ENCODE measurements at places on chromosomes 11 and 22.

GRCh38 chr11:75279273-75279672 lies 38.7 kb downstream of the TPBGL start:
- no peak for DNase-seq

- no peak for DNase-seq
These were observed 14.0 kb downstream of the RSPH14 start for GRCh38 chr22:23127788-23128187.

GRCh38 chr11:15446929-15447328 lies 332.2 kb downstream of the INSC start:
- DNase-seq = no peak

- peak; percentile 64 for DNase-seq
These were observed 35.9 kb downstream of the MYO18B start for GRCh38 chr22:25777870-25778269.

DNA sequence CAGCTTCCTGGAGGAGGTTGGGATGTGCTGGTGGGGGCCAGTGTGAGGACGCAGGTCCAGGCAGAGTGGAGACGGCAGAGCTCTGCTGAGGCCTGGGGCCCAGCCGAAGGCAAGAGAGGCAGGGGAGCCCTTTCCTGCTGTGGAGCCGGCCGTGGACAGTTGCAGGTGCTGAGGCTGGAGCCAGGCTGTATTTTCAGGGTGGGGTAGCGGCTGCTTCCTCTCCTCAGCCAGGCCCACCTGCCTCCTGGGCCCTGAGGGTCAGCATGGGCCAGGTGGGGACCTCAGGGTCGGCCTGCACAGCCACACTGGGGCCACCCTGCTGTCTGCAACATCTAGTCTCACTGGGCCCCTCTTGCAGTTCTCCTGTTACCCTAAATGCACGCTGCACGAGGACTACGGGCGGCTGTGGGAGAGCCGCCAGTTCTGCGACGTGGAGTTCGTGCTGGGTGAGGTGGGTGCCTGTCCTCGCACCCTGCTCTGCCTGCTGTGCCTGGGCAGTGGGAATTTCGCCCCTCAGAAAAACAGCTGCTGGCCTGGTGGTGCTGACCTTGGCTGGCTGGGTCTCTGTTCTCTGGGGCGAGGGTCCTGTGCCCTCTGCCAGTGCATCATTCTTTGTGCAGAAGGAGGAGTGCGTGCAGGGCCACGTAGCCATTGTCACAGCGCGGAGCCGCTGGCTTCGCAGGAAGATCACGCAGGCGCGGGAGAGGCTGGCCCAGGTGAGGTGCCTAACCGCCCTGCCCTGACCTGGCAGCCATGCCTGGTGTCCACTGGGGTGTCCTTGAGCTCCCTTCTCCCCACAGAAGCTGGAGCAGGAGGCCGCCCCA lies 8.4 kb downstream of the THAP7 start:
- DNase-seq = no peak

DNA sequence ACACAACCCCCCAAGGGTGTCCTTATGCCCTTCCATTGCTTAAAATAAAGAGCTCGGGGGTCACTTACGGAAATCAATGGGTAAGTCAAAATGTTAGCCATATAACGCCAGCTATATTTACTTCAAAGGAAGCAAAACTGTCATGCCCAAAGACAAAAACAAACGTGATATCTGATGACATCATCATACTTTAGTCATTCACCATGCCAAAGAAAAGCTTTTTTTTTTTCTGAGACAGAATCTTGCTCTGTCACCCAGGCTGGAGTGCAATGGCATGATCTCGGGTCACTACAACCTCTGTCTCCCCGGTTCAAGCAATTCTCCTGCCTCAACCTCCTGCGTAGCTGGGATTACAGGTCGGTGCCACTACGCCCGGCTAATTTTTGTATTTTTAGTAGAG lies 47.7 kb upstream of the SC5D start:
- DNase-seq = no peak

DNA sequence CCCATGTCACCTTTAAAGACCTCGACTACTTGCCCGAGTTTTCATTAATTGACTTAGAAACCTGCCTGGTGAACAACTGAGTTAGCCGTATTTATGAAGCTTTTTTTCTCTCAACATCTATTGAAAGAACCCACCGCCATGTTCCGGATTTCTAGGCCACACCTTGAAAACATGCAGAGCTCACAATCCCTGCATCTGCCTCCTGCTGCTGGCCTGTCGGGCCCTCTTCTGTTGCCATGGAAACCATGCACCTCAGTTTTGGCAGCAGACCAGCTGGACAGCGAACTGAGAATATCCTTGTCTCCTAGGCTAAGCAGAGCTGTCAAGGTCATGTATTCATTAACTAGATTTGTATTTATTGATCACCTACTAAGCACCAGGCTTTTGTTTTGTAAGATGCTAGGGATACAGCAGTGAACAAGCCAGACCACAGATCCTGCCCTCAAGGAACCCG lies 4.3 kb upstream of the PATZ1 start:
- DNase-seq = peak; percentile 51

DNA sequence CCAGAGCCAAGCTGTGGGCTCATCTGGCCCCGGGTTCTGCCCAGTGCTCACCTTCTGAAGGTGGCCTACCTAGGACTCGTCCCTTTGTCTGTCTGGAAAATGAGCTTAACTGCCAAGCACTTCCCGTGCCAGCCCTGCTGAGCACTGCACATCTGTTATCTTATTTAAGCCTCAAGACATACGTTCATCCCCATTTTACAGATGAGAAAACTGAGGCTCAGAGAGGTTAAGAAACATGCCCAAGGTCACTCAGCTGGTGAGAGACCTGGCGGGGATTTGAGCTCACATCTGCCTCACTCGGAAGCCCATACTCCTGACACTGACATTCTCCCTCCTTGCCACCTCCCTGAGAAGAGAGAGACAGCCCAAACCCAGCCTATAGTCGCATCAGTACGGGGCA lies 226.2 kb downstream of the MN1 start:
- DNase-seq = no peak

GRCh38 chr22:24380220-24380904 lies 47.0 kb upstream of the ADORA2A start:
- no peak for DNase-seq

- peak; percentile 50 for DNase-seq
These were observed 2.9 kb upstream of the APOA1 start for GRCh38 chr11:116840224-116840745.

DNA sequence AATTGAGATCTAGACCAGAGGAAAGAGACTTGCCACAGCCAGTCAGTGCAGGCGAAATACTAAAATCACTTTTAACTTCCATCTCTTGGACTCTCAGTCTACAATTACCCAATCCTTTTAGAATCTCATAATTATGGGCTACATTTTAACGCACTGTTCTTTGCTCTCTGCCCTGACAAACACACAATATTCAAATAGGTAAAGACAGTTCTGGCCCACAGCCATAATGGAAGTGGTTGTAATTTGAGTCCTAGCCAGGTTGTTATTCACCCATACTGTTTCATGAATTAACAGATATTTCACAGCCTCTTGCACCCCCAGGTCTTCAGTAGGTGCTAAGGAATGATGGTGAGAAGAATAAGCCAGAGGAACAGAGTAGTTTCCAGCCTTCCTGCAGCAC lies 830 bp downstream of the C11orf97 start:
- no peak for DNase-seq

DNA sequence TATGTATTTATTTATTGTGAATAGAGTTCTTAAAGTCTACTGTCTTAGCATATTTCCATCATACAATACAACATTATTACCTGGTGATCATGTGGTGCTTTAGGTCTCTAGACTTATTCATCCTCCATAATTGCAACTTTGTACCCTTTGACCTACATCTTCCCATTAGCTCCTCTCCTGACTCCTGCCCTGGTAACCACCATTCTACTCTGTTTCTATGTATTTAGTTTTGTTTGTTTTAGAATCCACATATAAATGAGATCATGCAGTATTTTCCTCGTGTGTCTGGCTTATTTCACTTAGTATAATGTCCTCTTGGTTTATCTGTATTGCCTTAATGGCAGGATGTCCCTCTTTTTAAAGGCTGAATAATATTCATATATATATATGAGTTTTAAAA lies 22.7 kb downstream of the NCAM1 start:
- DNase-seq = no peak

- DNase-seq = peak; percentile 47
These were observed 49.3 kb downstream of the SCUBE1 start for GRCh38 chr22:43293655-43294392.

DNA sequence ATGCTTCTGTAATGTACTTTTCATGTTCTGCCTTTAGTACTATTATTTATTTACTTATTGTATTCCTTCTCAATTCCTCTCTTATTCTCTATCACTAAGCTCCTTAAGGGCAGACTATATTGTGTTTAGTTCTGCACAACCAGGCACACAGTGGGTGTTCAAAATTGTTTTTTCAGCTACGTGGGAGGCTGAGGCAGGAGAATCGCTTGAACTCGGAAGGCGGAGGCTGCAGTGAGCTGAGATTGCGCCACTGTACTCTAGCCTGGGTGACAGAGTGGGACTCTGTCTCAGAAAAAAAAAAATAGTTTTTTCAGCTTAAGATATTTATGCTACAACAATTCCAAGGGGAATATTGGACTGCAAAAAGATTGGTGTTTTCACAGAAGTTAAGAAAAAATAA lies 17.4 kb upstream of the DDX17 start:
- DNase-seq = no peak

GRCh38 chr22:47192651-47193437 lies 430.4 kb downstream of the TBC1D22A start:
- no peak for DNase-seq

- DNase-seq = peak; percentile 88
These were observed at the start of gene ARSA for GRCh38 chr22:50627642-50628542. TSS of gene ARSA (minus strand) at chr22:50628152. CDS start at chr22:50627779, 373 bp downstream.

GRCh38 chr11:44561275-44561805 lies 4.1 kb upstream of the CD82 start:
- no peak for DNase-seq

GRCh38 chr11:86292912-86293616 lies 9.0 kb upstream of the HIKESHI start:
- DNase-seq = no peak

DNA sequence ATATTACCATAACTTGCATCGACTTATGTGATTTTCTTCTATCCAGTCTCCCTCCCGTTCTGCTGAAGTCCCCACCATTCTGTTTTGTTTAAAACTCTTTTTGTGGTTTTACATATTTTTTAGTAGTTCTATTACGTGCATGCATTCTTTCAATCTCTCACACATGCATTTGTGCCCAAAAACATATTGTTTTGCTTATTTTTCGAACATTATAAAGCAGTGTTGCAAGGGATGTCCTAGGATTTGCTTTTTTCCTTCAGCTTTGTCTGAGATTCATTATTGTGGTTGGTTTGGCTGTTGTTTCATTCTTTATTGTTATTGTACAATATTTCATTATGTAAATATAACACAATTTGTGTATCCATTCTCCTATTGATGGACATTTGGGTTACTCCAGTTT lies 235.7 kb downstream of the DYNC2H1 start:
- DNase-seq = no peak

- peak; percentile 58 for DNase-seq
These were observed 620 bp downstream of the EFEMP2 start for GRCh38 chr11:65871811-65872548.

DNA sequence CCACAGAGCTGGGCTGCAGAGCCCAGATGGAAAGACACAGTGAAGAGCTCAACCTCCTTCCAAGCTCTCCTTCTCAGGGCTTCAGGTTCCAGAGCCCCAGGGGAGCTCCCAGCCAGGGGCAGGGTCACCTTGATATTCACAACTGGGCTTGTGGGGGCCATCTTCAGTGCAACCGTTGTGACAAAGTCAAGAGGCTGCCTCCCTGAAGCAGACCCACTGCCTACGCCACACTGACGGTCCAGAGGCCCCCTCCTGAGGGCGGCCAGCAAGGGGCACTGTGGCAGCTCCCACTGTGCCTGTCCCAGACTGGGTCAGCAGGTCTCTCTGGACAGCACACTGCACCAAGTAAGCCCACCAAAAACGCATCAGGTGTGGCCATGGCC lies 84.1 kb downstream of the DGCR2 start:
- DNase-seq = no peak

DNA sequence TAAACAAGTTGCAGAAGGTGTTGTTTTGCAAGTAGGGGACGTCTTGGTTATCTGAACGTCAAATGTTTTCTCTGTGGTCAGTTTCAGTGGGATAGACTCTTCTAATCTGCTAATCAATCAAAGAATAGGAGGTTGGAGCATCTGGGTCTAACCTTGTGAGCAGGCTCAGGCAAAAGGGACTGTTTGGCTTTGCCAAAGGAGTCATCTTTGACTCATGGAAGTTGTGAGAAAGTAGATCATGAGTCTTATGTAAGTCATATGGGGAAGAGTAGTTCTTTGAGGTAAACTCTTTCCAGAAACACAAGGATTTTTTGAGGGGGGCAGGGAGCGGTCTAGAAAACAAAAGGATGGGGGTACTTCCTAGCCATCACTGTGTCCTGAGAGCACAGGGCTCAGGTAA lies 27.1 kb upstream of the TOP3B start:
- DNase-seq = no peak

- no peak for DNase-seq
These were observed 244.7 kb downstream of the ETS1 start for GRCh38 chr11:128342511-128343134.

DNA sequence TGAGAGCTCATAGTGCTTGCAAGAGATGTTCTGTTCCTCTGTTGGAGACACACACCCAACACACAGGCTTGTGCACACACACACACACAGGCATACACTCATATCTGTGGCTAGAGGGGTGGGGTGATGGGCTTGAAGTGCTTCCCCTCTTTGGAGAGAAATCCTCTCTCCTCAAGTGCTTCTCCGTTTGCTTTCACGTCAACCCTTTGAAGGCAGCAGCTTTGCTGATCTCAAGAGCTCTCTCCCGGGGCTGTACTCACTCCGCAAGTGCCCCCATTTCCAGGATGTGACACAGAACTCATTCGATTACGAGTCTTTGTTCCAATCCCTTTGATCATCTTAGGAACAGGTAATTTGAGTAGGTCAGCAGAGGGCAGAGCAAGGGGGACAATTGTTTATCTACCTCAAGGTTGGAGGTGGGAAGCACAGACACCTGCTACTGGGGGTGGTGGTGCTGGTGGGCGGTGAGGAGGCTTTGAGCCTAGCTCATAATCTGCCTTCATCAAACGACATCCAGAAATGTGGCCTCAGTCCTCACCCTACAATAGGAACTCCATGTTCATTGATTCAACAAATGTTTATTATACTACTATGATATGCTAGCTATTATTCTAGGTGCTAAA lies 529.8 kb upstream of the CADM1 start:
- no peak for DNase-seq

DNA sequence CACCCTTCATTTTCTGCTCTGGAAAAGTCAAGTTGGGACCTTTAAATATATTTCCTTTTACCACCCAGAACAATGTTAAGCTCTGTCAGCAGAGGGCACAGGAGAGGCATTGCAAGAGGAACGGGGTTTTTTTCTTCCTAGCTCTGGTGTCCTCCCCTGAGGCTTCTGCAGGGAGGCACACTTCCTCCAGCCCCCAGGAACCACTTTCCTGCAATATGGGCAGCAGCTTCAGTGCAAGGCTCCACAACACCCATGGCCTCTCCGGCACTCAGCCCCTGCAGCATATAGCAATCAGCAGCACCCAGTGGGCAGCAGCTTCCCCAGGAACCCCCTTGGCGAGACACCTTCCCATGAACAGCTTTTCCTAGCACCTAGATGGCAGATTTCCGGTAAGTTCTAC lies 101.4 kb downstream of the SYT9 start:
- peak; percentile 31 for DNase-seq
